H1 (cell line): ENCODE measurements at places on chromosomes 2 and 18. TPM values are rescaled to one million over a fixed set of nuclear protein-coding genes. Genes with fewer than 3 reads are reported as not detected.

The ALPG gene
- total RNA-seq: 0.56 and 0.75 TPM in 2 replicates

The MYO3B gene
- 0.19 and 0.27 TPM in 2 replicates for total RNA-seq

DNA sequence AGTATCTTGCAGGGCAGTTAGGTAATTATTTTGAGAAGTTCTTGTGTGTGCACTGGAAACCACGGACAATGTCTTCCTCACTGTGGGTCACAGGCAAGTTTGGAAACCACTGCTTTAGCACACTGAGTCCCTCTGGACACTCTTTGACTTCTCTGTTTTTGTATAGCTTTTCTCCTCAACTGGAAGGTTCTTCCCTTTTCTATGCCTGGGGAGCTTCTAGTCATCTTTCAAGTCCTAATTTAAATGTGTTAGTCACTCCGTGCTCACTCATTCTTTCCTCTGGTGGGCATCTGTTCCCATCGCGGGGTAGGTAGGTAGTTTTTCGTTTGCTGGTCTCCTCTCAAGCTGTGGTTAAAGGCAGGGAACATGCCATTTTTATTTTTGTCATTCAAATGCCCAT, 32.1 kb downstream of the E2F6 start:
- no peak for DNase-seq

GRCh38 chr18:58554404-58554803, 74.5 kb downstream of the ALPK2 start:
- no peak for DNase-seq

- no peak for DNase-seq
These were observed 460.9 kb downstream of the RIT2 start for GRCh38 chr18:42654556-42654955.

DNA sequence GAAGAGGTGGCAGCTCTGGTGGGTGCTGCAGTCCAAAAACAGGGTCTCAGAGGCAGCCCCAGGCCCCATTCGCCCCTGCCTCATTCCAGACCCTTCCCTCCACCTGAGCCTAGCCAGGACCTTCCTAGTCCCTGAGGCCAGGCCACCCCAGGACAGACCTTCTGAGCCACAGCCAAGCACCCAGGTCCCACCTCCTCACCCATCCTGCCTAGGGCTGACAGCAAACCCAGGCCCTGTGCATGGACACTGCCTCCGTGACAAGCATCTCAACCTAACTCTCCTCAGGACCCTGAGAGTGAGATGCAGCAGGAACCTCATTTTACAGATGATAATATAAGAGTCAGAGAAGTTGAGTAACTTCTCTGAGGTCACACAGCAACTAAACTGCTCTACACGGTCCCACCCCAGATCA, 15.5 kb downstream of the ADRA2B start:
- DNase-seq: peak; percentile 32
